ENCODE measurements at places on chromosomes 2 and 18.

GRCh38 chr2:180219491-180219890, 212.4 kb upstream of the CWC22 start:
- no peak for DNase-seq

DNA sequence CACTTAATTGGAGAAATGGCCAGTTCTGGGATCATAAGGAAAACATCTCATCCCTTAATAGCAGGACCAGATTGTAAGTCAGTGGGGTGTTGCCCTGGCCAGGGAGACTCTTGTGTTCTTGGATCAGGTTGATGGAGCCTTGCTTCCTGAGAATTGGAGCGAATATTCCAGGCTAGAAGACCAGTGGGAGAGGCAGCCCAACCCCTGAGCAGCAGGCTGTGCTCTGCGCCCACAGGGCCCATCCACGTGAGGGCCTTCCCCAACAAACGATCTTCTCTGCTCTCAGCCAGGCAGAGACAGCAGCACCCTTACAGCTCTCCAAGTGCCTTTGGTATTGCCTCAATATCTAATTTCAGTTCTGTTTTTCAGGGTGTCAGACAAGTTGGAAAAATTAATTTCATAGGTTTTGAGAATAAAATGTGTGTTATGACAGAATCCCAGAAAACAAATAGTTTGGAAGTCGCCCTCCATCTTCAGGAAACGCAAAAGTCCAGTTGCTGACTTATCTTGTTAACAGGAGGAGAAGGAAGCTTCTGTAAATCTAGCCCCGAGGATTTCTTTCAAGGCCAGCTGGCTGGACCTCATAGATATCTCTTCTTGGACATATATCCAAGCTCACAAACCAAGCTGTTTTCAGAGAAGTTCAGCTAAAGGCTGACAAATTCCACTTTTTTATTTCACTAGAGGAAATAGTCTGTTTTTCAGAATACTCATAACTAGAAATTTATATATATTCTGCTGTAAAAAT, 105.5 kb downstream of the COPS8 start:
- no peak for DNase-seq

DNA sequence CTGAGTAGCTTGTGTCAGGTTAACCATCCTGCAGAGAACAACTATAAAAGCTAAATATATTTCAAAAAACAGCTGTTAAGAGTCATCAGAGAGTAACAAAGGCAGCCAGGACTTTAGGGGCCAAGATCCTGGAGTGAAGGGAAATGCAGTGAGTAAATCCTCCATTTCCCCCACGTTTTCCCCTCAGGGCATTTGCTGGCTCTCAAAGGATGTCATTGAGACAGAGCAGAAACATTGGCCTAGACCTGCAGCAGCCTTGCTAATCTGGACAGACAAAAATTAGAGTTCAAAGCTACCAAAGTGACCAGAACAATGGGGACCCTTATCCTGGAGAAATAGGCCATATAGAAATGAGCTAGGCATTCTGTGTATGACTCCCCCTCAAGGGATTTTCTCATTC, 21.1 kb upstream of the KLHL29 start:
- DNase-seq, result no peak

GRCh38 chr2:55268907-55269644, at the start of gene MTIF2:
Gene MTIF2, minus strand, starts transcription at chr2:55269231. Its CDS starts 5,373 bp downstream, at chr2:55263858.
- DNase-seq, result peak; percentile 89

- DNase-seq, result no peak
Measured at GRCh38 chr2:84816426-84817026, 64.4 kb downstream of the TRABD2A start.
